Astrocyte of the cerebellum (primary cell): ENCODE measurements at places on chromosomes 7 and 10.
A peak's percentile ranks its signal among the peaks of the same experiment; 100 is the strongest.

DNA sequence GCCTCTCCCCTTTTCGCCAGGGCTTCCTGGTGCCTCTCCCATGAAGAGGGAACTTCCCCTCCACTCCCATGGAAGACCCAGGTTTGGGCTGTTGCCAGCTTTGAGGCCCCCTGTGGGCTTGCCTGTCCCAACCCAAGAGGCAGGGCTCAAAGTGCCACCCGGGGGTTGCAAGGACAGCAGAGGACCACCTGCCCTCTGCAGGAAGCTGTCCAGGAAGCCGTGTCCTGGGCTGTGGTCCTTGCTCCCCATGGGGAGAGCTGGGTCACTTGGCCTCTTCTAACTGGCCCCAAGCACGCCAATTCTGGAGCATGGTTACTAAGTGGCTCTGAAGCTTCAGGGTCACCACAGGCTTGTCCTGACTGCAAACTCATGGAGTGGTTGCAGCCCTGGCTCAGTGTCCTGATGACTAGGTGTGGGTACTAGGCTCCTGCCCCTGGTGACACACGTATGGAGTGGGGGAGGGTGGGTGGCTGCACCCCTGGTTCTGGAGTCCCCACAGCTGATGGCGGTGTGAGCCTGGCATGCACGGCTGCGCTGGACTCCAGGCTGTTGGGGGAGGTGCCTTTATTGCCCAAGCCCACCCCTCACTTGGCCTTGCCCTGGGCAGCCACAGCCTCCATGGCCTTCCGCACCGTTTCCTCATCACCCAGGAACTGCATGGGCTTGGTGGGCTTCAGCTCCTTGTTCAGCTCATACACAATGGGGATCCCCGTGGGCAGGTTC, 3.0 kb downstream of the PGAM2 start:
- DNase-seq, result no peak

GRCh38 chr10:9786576-9786975, 1231.1 kb upstream of the CELF2 start:
- DNase-seq, result peak; percentile 28

- DNase-seq, result no peak
These were observed 306.9 kb upstream of the DGKB start for GRCh38 chr7:15209429-15209828.

GRCh38 chr10:21368022-21368582, 157.4 kb downstream of the SKIDA1 start:
- no peak for DNase-seq

- DNase-seq, result no peak
These were observed 41.9 kb upstream of the PRKAR2B start for GRCh38 chr7:107002529-107002998.

- no peak for DNase-seq
These were observed 107.9 kb downstream of the AKR1D1 start for GRCh38 chr7:138184191-138184590.

GRCh38 chr10:90179696-90180407, 478.5 kb downstream of the KIF20B start:
- DNase-seq, result peak; percentile 49

- DNase-seq, result no peak
These were observed 17.9 kb upstream of the CLEC2L start for GRCh38 chr7:139505563-139505962.

DNA sequence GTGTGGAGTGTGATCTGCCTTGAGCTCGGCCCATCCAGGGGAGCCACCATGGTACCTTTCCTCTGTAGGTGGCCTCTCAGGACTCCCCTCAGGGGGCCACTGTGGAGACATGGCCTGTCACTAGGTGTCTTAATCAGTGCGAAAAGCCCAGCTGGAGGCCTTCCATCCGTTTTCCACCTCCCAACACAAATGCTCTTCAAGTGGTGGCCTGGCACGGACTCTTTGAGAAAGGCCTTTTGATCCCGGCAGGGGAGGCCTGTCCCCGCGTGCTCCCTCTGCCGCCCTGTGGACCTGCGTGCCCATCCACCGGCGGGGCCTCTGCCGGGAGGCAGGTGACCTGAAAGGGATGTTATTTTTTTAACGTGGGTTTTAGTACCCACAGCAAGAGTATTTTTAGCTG, 149.5 kb downstream of the RGS10 start:
- DNase-seq, result no peak

DNA sequence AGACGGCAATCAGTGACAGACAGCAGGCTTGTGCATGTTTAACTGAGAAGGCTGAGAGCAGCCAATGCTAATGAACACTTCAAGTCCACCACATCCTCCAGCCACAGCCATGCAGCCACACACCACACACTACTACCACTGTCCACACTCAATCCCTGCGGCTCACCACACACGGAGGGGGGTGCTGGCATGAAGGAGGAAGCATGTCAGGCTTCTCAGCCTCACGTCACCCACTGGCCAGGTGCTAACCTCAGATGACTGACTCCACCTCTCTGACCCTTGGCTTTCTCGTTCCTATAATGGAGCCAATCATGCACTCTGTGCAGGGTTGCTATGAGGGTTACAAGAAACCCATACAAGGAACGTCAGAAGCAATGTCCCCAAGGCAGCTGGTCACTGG, 165.4 kb upstream of the RNF32 start:
- DNase-seq, result peak; percentile 79

DNA sequence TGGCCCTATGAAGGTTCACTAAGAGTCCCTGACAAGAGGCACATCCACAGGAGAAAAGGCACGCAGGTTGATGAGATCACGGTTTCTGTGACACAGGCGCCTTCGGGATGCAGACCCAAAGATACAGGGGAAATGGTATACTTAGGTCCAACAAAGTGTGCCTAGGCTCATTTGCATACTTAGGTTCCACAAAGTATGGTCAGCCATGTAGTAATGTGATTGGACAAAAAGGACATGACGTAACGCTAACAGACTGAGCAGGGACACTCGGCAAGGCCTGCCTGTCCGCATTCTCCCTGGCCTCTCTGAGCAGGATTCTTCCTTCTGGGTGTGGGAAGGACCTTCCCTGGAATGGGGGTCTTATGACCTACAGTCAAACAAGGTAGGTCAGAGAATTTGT, 190.6 kb downstream of the CELF2 start:
- DNase-seq, result no peak

DNA sequence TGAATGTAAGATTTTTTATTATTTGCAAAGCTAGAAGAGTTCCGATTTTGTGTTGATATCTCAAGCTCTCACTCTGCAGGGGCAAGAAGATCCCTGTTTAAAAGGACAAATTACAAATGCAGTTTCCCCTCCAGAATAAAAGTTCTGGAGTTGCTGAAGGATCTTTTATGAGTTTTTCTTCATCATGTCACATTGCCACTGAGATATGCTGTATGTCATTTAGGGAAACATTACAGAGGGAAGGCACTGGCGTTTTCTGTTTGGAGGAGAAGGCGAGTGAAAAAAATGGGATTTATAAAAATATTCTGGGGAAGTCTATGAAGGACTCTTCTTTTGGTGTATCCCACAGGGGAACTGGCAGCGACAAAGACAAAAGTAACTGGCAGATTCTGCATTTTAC, 57.4 kb downstream of the POU6F2 start:
- DNase-seq, result no peak

DNA sequence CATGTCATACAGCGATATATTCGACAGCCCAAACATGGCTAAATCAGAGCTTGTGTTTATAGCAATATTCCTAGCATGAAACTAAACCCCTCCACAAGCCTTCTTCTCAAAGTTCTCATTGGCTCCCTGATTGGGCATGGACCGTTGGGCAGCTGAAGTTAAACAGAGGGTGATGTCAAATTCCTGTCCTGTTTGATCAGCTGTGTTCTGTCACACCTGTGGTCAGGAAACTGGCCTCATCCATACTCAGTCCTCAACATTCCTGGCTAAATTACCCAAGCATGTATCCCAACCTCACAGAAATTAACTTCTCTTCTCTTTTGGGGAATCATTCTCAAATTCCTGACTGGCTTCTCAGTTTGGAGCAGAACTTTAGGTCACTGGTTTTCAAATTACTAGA, 107.9 kb downstream of the ODAD2 start:
- DNase-seq, result no peak

- DNase-seq, result no peak
These were observed 1.5 kb downstream of the GIMAP1 start for GRCh38 chr7:150717814-150718420.

GRCh38 chr7:25786936-25787335, 365.1 kb upstream of the NFE2L3 start:
- DNase-seq, result no peak

DNA sequence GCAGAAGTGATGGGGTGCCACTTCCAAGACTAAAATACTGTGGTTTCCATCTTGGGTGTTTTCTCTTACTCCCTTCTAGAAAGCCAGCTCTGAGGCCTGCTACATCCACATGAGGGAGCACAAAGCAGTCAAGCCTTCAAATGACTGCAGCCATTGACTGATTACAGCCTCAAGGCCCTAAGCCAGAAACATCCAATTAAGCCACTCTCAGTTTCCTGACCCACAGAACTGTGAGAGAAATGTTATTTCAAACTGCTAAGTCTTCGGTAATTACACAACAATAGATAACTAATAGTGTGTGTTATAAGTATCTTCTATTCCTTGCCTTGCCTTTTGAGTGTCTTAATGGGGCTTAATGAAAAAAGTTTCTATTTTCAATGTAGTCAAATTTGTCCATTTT, 24.8 kb downstream of the BRAF start:
- no peak for DNase-seq

DNA sequence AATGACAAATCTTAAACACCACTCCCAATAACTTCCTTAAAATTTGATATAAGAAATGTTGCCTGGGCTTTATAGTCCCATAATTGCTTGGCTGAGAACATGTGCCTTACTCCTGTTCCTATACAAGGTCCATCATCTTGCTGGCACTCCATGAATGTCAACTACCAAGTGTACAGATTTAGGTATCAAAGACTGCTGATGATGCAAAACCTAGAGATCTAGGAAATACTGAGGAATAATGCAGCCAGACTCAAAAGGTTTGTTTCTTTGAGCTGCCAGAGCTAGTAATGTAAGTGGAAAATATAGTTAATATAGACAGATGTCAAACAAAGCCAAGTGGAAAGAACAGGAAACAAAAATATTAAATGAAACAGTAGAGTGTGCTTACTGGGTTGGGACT, 121.1 kb downstream of the DYNC1I1 start:
- no peak for DNase-seq

- no peak for DNase-seq
These were observed 29.5 kb upstream of the EBF3 start for GRCh38 chr10:129993621-129994020.

- peak; percentile 56 for DNase-seq
These were observed 70.8 kb downstream of the CREB5 start for GRCh38 chr7:28483112-28483511.

DNA sequence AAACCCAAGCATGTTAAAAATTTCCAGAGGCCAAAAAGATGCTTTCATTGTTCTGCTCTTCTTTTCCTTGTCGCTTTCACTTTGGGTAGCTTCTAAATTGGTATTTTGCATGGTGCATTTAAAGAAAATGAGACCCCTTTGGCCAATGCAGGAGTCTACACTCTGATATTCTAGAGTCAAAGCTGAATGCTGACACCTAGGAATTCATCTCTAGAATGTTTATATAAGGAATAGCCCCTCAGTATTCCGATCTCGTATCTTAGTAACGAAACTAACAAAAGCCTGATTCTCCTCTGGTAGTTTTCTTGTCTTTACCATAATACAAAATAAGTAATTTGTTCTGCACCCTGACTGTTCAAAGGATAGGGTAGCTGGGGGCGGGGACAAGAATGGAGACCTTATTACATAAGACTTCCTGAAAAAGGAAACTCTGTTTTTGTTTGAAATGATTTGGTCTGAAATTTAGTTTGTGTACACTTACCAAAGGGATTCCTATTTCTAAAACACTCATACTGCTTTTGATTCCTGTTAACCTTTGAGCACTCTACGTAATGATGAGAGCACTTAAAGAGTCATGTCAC, 17.1 kb downstream of the IKZF1 start:
- DNase-seq, result no peak

DNA sequence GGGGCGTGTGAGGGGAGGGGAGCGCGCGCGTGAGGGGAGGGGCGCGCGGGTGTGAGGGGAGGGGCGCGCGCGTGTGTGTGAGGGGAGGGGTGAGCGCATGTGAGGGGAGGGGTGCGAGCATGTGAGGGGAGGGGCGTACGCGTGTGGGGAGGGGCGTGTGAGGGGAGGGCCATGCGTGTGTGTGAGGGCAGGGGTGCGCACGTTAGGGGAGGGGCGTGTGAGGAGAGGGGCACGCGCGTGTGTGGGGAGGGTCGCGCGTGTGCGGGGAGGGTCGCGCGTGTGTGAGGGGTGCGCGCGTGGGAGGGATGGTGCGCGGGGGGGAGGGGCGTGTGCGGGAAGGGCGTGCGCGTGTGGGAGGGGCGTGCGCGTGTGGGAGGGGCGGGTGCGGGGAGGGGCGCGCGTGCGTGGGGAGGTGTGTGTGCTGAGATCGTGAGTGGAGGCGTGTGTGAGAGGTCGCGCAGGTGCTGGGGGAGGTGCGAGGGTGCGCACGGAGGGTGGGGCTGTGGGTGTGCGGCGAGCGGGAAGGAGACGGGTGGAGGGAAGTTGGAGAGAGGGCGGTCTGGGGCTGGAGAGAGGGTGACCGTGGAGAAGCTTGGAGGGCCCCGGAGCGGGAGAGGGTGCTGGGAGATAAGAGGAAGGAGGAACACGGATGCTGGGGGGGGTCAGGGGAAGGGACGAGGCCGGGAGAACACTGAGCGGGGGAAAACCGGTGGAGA, 19.7 kb downstream of the MXI1 start:
- DNase-seq, result no peak

DNA sequence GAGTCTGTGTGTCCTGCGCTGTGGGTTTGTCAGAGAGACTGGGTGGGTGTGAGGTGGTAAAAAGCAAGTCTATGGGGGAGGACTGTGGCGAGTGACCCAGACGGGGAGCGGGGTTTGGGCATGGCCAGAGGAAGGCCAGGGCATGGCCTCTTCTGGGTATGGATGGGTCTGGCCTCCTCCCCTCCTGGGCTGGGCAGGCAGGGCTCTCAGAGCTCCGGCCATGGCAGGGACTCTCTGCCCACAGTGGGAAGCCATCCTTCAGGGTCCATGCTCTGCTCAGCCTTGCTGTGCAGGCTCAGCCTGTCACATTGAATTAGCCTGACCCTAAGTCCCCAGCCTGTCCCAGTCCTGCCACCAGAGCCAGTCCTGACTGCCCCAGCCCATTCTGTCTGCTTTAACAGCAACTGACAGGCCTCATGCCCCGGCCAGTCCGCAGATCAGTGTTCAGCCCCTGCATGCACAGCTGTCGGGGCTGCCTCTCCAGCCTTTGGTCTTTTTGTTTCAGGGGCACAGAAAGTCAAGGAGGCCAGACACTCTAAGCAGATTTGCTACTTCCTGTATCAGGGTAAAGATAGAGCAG, 7.9 kb downstream of the ANTXRL start:
- no peak for DNase-seq
